ENCODE measurements at places on chromosomes 12 and 14. TPM values are rescaled to one million over a fixed set of nuclear protein-coding genes. Genes with fewer than 3 reads are reported as not detected.

Gene TDP1
- total RNA-seq = 82.8 TPM

Gene SMCO3
- total RNA-seq = not detected

Gene PTGER2
- 10.3 TPM for total RNA-seq

Gene KLRC2
- not detected for total RNA-seq

Gene TAS2R13
- 1.2 TPM for total RNA-seq

Gene DIO2
- 1.5 TPM for total RNA-seq

Gene ASB8
- 35.7 TPM for total RNA-seq

Gene NANOG
- total RNA-seq = not detected

Gene SIVA1
- total RNA-seq = 65.2 TPM

Gene OAS3
- 41.7 TPM for total RNA-seq

Gene DYRK2
- 17.6 TPM for total RNA-seq

Gene TESPA1
- 91.7 TPM for total RNA-seq

Gene KRT85
- not detected for total RNA-seq

Gene LTB4R
- total RNA-seq = 21.4 TPM
